ENCODE measurements at places on chromosomes 6 and 20.

GRCh38 chr6:127102299-127102698 is 16.2 kb upstream of the RSPO3 start:
- DNase-seq: no peak

GRCh38 chr6:45558858-45559257 is 181.1 kb upstream of the SUPT3H start:
- DNase-seq: no peak

DNA sequence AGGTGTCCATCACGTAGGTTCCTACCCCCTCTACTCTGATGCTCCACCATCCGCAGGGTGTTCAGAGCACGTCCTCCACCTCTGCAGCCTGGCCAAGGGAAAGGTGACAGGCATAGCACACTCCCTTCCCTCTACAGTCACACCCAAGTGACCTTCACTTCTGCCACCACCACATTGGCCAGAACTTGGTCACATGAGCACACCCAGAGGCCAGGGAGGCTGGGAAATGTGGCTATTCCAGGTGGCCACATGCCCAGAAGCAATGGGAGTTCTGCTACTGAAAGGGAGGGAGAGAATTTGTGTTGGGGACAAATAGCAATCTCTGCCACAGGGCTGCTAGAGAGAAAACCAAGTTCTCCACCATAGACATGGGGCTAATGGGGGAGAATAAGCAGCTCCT is 180.3 kb downstream of the NFATC2 start:
- DNase-seq: no peak

- DNase-seq: no peak
Measured at GRCh38 chr6:70734381-70734780, 66.7 kb downstream of the SMAP1 start.

DNA sequence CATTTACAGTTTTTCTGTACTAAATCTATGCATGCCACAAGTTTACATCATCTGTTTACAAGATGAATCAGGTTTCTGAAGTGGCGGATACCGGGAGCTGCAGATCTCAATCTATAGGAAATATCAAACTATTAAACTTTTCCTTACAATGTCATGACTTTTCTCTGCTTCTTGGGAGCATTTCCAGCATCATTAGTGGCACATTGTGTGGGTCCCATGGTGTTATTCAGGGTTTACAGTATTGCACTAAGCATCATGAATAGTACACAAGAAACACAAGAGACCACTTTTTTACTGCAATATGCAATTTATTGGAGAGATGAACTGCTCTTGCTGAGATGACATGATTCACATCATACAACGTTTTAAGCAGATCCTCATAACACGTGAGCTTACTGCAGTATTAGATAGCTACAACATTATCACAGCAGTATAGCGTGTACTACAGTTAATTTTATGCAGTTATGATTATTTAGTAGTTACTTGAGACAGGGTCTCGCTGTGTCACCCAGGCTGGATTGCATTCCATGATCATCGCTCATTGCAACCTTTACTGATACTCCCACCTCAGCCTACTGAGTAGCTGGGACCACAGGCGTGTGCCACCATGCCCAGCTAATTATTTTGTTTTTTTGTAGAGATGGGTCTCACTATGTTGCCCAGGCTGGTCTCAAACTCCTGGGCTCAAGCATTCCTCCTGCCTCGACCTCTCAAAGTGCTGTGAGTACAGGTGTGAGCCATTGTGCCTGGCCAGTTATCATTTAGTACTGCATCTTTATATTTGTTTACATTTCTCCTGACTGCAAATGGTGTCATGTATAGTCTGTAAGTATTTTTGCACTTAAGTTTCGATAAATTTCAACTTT is 18.4 kb downstream of the BLTP3A start:
- no peak for DNase-seq

DNA sequence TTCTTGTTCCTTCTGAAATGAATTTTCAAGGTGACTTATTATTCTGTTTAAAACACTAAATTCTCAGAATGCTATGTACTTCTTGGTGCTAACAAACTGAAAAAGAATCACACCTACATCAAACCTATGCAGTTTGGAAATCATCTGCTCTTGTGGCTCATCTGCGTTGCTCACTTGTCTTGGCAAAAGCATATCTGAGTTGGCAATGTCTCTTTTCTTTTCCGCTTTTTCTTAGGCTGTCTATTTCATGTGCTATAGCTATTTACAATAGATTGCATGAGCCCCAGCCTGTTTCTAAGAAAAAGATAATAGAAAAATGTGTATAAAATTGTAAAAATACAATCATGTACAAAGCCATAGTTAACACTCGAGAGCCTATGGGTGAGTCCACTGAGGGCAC is 348.9 kb upstream of the AGPAT4 start:
- no peak for DNase-seq

DNA sequence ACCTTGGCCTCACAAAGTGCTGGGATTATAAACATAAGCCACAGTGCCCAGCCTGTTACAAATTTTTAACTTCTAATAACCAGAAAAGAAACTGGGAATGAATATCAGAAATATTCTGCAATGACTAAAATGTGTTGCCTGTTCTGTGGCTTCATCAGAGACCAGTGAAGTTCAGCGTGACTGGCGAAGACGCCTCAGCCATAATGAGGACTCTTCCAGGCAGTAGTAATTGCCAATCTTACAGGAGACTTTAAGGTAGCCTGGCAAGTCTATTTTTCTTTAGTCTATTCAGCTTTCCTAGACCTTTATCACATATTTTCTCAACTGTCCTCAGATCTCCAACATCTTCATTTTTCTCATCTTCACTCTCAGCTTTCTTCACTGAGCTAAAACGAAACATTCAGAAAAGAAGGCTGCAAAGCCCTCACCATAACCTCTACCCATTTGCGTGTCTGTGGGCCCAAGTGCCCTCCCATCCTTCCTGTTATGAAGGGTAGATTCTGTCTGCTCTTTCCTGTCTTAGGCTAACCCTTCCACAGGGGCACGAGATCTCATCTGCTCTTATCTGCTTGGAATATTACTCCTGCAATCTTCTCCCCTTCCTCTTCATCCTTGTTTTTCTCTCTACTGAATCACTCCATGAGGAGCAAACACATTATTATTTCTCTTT is 42.0 kb upstream of the OLIG3 start:
- no peak for DNase-seq

- DNase-seq: no peak
Measured at GRCh38 chr6:70274338-70274737, 28.5 kb downstream of the COL9A1 start.

DNA sequence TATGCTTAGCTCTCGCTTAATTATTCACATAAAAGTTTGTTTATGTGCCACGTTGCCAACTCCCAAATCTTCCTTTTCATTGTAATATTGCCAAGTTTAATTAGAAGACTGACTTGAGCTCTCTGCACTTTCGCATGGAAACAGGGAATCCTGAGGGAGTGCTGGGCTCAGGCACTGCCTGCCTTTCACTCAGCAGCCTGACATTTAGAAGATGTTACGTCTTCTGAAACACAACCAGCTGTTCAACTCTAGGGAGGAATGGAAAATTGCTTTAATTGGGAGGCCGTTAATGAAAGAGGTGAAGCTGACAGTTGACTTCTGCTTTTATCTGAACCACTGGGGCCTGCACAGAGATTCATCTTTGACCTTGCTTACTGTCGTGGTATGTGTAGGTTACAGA is 77.4 kb upstream of the MTHFD1L start:
- DNase-seq: no peak

GRCh38 chr20:36113566-36114250 is 40.8 kb upstream of the EPB41L1 start:
- no peak for DNase-seq

DNA sequence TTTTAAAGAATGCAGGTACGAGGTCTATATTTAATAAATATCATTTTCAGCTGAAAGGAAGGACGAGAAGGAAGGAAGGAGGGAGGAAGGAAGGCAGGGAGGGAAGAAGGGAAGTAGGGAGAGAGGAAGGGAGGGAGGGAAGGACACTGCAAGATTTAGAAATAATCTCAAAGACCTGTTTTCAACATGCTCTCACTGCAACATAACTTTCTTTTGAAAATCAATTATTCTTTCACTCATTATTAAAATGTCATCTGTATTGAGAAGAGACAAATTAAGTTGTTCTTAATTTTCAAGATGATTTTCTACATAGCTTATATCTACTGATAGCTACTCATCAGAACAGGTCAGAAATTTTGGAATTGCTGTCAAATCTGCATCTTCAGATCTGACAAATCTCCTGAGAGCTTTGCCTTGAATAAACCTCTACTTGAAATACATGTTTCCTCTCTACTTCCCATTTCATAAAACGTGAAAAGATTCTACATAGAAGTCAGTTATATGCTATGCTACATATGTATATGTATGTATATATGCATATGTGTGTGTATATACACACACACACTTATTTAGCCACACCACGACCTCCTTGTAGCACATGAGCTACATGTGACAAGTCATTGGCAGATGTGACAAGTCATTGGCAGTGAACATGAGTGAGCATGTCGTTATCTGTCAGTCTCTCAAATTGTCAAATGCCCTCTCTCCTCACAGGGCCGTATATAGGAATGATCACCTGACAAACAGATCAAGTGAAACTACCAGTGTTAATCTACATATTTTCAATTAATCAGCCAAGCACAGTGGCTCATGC is 241.6 kb downstream of the LY86 start:
- no peak for DNase-seq

- no peak for DNase-seq
Measured at GRCh38 chr6:9999796-10000195, 415.1 kb downstream of the TFAP2A start.

DNA sequence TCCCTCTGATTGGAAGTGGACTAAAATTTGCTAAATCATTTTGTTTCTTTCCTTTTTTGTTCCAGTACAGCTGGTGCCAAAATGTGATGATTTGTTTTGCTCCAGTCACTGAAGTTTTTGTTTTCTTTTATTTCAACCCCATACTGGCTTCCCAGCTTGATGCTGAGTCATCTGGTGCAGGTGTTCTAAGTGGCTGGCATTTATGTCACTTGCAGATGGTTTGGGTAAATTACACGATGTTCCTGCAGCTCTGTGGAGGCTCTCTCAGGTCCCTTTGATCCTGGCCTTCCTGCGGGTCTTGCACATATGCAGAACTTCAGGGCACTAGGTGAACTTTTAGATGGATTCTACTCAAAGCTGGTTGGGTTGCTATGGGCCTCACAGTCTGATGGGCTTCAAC is 577.7 kb downstream of the HAO1 start:
- DNase-seq: no peak

GRCh38 chr6:41601248-41601549 is 37.1 kb upstream of the MDFI start:
- DNase-seq: no peak

- DNase-seq: no peak
Measured at GRCh38 chr20:20969701-20970280, 136.4 kb downstream of the LINC00237 start.

GRCh38 chr6:31270788-31271640 is 878 bp downstream of the HLA-C start:
- DNase-seq: no peak

- no peak for DNase-seq
Measured at GRCh38 chr6:113362301-113363047, 494.7 kb upstream of the MARCKS start.

DNA sequence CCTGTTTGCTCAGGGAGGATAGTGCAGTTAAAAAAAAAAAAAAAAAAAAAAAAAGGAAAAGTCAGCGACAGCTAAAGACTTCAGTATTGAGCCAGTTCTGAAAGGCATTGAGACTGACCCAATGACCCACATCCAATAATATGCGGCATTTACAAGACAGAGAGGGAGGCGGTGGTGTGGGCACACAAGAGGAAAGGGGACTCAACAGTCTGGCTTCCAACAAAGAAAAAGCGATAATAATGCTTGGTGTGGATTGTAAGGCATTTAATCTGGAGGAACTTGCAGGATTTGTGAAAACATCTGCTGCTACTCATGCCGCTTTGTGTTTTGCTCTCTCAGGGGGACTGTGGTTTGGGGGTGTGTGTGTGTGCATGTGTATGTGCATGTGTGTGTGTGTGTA is 784.3 kb upstream of the CHD6 start:
- DNase-seq: no peak

DNA sequence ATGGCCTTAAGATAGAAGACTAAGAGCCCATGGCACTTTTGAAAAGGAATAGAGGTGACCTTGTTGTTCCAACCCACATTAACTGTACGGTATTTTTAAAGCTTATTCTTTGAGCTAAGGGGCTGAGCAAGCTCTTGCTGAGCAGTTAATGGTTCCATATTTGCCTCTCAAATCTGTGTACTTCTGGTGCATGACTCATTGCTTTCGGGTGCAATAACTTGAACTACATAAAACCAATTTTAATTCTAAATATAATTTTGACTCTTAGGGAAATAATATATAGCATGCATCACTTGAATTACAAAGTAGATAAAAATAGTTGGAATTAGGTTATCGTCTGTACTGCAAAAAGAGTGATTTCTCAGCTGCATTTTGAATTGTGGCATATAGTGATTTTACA is 348.1 kb upstream of the CITED2 start:
- no peak for DNase-seq

DNA sequence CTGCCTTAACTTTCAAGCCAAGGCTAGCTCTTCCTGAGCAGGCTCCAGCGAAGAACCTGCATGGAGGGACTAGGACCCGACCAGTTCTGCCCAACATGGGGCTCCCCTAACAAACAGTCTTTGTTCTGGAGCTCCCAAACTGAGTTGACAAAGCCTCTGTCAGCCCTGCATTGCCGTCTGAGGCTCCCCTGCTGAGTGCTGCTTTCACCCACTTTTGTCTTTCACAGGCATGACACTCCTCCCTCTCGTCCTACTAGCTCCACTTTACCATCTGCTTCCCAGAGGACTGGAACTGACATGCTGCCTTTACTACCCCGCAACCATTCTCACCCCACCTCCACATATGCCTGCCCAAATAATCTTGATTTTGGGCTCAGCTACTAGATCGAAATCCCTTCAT is 45.1 kb upstream of the B4GALT5 start:
- DNase-seq: no peak

DNA sequence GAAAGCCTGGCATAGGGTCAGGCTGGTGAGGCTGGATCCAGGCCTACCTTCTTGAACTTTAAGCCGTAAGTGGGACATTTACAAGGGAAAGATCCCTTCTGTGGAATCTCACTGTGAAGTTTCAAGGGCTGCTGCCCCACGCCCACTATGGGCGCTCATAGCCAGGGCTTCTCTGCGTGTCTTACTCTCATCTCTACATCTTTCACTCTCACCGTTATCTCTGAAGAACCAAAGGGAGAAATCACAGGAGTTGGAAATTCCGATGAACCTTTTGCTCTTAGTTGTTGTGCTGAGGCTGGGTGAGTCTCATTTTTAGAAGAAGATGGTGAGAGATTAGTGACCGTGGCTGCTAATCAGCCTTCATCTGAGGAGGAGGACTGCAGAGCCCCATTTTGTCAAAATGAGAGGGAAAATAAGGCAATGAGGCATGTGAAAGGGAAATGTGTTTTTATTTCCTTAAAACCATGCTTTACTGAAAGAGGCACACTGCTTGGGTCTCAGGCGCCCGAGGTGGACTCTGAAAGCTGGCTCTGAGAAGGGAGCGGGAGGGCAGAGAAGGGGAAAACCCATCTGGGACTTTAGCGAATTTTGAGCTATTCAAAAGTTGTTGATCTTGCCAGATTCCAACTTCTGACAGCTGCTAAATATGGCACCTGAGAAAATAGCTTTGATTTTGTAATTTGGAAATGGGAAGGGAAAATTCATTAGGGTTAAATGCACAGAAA is 301.5 kb downstream of the CLIC5 start:
- DNase-seq: no peak

- DNase-seq: no peak
Measured at GRCh38 chr6:126050795-126051194, 64.5 kb downstream of the TRMT11 start.

- no peak for DNase-seq
Measured at GRCh38 chr20:34997131-34997561, 41.5 kb downstream of the MYH7B start.

Data from activated CD8-positive, alpha-beta memory T cell treated with anti-CD3 and anti-CD28 coated beads for 1 hour (primary cell).